Tracheal epithelial cell (primary cell): ENCODE measurements at places on chromosomes 16 and 17. TPM values are rescaled to one million over a fixed set of nuclear protein-coding genes. Genes with fewer than 3 reads are reported as not detected.

EFCAB13 gene
- total RNA-seq: 0.85 and 7.5 TPM in 2 replicates

NDE1 gene
- 71.8 TPM in 2 replicates for total RNA-seq

CNGB1 gene
- 1.3 and 1.4 TPM in 2 replicates for total RNA-seq

HOXB8 gene
- 1.2 TPM in 1 of 2 replicates, not detected in the other for total RNA-seq

HBQ1 gene
- 0.48 TPM in 1 of 2 replicates, not detected in the other for total RNA-seq

CRYBA1 gene
- total RNA-seq: not detected in 2 replicates

PLSCR3 gene
- 15.8 and 35.2 TPM in 2 replicates for total RNA-seq

HBA1 gene
- total RNA-seq: not detected in 2 replicates

PRSS27 gene
- under 0.01 and 0.96 TPM in 2 replicates for total RNA-seq

LRRC46 gene
- total RNA-seq: not detected in 2 replicates

SPNS3 gene
- total RNA-seq: 0.72 TPM in 1 of 2 replicates, not detected in the other

TBC1D16 gene
- total RNA-seq: 33.5 and 34.7 TPM in 2 replicates

TBC1D26 gene
- total RNA-seq: not detected in 2 replicates

MPRIP gene
- 158 and 182 TPM in 2 replicates for total RNA-seq

PRMT7 gene
- total RNA-seq: 30.9 and 35.4 TPM in 2 replicates

NPIPB13 gene
- 0.72 and 2.8 TPM in 2 replicates for total RNA-seq

TPSD1 gene
- not detected in 2 replicates for total RNA-seq

OTOA gene
- 0.24 TPM in 1 of 2 replicates, not detected in the other for total RNA-seq

HAS3 gene
- total RNA-seq: 15.6 and 35.4 TPM in 2 replicates

CMTM1 gene
- total RNA-seq: 1.7 TPM in 1 of 2 replicates, not detected in the other

GRAP gene
- total RNA-seq: 1.5 TPM in 1 of 2 replicates, not detected in the other

OR3A3 gene
- not detected in 2 replicates for total RNA-seq

TPSG1 gene
- total RNA-seq: not detected in 2 replicates

RNU2-1 gene
- total RNA-seq: not detected in 2 replicates

OR1A1 gene
- not detected in 2 replicates for total RNA-seq

PPY gene
- not detected in 2 replicates for total RNA-seq

HOXB5 gene
- total RNA-seq: not detected in 2 replicates

SHCBP1 gene
- total RNA-seq: 0.43 and 1.2 TPM in 2 replicates

CD19 gene
- not detected in 2 replicates for total RNA-seq

ENPP7 gene
- not detected in 2 replicates for total RNA-seq

PHF23 gene
- total RNA-seq: 24.9 and 36.4 TPM in 2 replicates

DNAAF8 gene
- total RNA-seq: under 0.01 TPM in 1 of 2 replicates, not detected in the other

CSHL1 gene
- not detected in 2 replicates for total RNA-seq

MYL11 gene
- total RNA-seq: not detected in 2 replicates

PLXDC1 gene
- 1.7 TPM in 1 of 2 replicates, not detected in the other for total RNA-seq

CD300C gene
- not detected in 2 replicates for total RNA-seq

IL34 gene
- 0.64 and 0.72 TPM in 2 replicates for total RNA-seq

ODAD4 gene
- 0.72 TPM in 1 of 2 replicates, not detected in the other for total RNA-seq

NPIPA2 gene
- 0.48 TPM in 1 of 2 replicates, not detected in the other for total RNA-seq

FOXN1 gene
- 0.21 and 0.24 TPM in 2 replicates for total RNA-seq

GNG13 gene
- total RNA-seq: not detected in 2 replicates

KRTAP2-3 gene
- total RNA-seq: 2.9 TPM in 1 of 2 replicates, not detected in the other

CTRB1 gene
- total RNA-seq: not detected in 2 replicates

NHERF2 gene
- total RNA-seq: 12.8 and 17.1 TPM in 2 replicates

SLFN14 gene
- not detected in 2 replicates for total RNA-seq

KRTAP17-1 gene
- 0.24 TPM in 1 of 2 replicates, not detected in the other for total RNA-seq

TBC1D3G gene
- not detected in 2 replicates for total RNA-seq

MYH11 gene
- under 0.01 TPM in 1 of 2 replicates, not detected in the other for total RNA-seq

MFSD6L gene
- total RNA-seq: 0.48 TPM in 1 of 2 replicates, not detected in the other

GRB7 gene
- 8.3 and 19.0 TPM in 2 replicates for total RNA-seq

SOX9 gene
- 2.1 and 6.3 TPM in 2 replicates for total RNA-seq

FBXO39 gene
- total RNA-seq: not detected in 2 replicates

PDILT gene
- not detected in 2 replicates for total RNA-seq

IGFALS gene
- total RNA-seq: under 0.01 TPM in 1 of 2 replicates, not detected in the other

SEZ6L2 gene
- total RNA-seq: 5.3 and 8.7 TPM in 2 replicates

PTGES3L gene
- total RNA-seq: 0.21 and 0.24 TPM in 2 replicates

MEOX1 gene
- 1.2 TPM in 1 of 2 replicates, not detected in the other for total RNA-seq

SLX4 gene
- total RNA-seq: 1.7 and 2.3 TPM in 2 replicates

GINS2 gene
- total RNA-seq: 0.64 and 2.4 TPM in 2 replicates
